ENCODE measurements at places on chromosomes 4 and X. TPM values are rescaled to one million over a fixed set of nuclear protein-coding genes. Genes with fewer than 3 reads are reported as not detected.

DNA sequence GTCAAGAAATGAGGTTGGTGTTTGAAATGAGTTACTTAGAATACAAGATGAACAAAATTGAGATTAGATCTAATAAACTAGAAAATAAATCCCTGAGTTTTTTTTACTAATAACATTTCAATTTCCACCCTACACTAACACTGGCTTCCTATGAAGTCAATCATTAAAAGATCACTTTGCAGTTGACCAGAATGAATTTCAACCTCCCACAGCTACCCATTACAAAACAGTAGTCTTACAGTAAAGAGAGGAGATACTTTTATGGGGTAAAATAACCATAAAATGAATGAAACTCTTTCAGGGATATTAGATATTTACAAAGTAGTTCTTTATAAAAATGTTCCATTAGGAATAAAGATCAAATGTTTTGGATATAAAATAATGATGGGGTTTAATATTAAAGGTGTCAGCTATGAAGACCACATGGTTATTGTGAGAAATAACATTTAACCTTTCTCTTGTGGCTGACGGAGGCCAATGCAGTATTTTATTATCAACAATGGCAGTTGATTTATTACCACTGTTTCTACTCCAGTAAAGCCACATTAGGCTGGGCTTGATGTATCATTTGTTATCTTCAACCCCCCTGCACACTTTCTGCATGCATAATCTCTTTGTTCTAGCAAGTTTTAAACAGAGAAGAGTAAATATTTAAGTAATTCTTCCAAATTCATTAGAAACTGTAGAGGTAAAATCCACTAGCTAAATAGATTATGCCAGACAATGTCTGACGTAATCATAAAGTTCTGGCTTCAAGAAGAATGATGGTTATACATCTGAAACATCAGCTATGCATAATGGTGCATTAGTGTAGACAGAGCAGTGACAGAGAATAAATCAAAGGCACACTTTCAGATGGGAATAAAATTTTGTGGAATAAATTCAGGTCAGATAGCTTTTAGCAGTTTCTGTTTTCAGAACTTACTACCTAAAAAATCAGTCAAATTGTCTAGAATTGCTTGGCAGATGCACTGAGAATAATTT, 516.6 kb downstream of the PCDH18 start:
- DNase-seq = no peak

- DNase-seq = no peak
These were observed 107.2 kb upstream of the TBL1X start for GRCh38 chrX:9357518-9358114.

The TMEM271 gene
- not detected for total RNA-seq

- no peak for DNase-seq
These were observed 424.5 kb downstream of the RPA4 start for GRCh38 chrX:97308171-97308570.

The PCDH18 gene
- 7.5 TPM for total RNA-seq

The F11 gene
- total RNA-seq = 0.22 TPM
